Iris pigment epithelial cell (primary cell): ENCODE measurements at places on chromosomes 1 and 21.

GRCh38 chr21:17454315-17455027, 58.4 kb upstream of the CXADR start:
- DNase-seq, result peak; percentile 90

GRCh38 chr21:36927719-36928117, 38.8 kb downstream of the HLCS start:
- DNase-seq, result peak; percentile 78

- no peak for DNase-seq
These were observed 409.8 kb downstream of the DISC1 start for GRCh38 chr1:232036181-232036933.

GRCh38 chr1:7253988-7254587, 468.8 kb downstream of the CAMTA1 start:
- no peak for DNase-seq

GRCh38 chr1:15974855-15975254, 1.0 kb downstream of the ZBTB17 start:
- no peak for DNase-seq

DNA sequence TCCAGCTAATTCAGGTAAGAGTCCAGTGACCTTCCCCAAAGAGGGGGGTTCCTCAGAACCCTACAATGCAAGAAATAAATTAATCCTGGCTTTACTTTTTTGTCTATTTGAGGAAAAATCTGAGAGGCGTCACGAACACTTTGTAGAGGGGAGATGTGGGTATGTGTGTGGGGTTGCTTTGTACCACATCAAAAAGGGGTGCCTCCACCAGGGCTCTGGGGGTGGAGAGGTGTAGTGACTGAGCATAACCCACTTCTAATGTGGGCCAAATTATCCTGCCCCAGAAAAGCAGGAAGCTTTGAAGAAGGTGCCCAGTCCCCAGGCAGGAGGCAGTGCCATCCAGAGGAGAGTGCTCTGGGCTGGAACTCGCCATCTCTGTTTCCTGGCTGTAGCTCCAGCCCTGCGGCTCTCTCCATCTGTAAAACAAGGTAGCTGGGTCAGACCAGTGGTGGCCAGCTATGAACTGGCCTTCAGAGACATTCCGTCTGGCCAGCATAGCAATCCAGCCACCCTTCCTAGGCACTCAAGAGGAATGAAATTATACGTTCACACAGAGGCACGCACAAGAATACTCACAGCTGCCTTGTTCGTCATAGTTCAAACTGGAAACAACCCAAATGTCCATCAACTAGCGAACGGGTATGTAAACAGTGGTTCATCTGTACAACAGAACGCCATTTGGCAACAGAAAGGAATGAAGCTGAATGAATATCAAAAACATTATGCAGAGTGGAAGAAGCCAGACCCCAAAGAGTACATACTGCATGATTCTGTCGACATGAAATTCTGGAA, 45.4 kb upstream of the TNFRSF1B start:
- peak; percentile 94 for DNase-seq

DNA sequence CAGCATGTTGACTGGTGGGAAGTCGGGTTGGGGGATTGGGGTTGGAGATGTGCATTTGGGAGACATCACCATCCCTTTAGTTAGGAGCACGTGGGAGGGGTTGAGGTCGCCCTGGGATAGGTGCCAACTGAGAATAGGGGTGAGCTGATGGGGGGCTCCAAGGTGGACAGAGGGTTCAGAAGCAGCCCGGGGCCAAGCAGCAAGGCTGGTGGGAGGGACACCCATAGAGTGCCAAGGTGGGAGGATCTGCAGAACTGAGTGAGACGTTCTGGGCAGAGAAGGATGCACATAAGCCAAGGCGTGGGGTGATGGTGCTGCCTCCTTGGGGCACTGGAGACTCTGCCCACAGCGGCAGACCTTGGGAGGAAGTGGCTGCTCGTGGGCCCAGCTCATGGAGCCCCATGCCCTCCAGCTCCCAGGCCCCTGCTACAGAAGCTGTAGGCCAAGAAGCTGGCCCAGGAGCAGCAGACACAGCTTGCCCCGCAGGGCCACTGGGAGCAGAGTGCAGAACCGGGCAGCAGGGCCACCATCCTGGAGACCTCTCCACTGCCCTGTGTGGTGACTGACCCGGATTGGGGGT, 31.4 kb upstream of the PKP1 start:
- no peak for DNase-seq

- no peak for DNase-seq
These were observed 79.1 kb downstream of the GABPA start for GRCh38 chr21:25813917-25814316.

- no peak for DNase-seq
These were observed 54.4 kb downstream of the SLC9A1 start for GRCh38 chr1:27100335-27101053.

- no peak for DNase-seq
These were observed 38.8 kb downstream of the DIPK1A start for GRCh38 chr1:92922356-92923035.

DNA sequence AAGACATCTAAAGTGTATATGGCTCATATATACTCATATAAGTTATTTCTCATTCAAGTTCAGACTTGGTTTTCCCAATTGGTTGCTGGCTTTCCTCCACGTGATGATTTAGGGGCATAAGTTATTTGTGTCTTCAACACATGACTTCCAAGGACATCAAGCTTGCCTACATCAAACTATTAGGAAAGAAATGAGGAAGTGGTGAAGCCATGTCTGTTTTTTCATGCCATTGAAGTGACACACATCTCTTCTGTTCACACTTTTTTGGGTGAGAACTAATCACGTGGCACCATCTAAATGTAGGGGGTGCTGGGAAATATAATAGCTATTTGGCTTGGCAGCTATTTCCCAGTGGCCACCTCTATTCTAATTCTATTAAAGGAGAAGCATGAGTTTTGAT, 282.1 kb downstream of the OMA1 start:
- DNase-seq, result no peak

GRCh38 chr1:169694304-169695075, 16.9 kb downstream of the SELL start:
- no peak for DNase-seq

DNA sequence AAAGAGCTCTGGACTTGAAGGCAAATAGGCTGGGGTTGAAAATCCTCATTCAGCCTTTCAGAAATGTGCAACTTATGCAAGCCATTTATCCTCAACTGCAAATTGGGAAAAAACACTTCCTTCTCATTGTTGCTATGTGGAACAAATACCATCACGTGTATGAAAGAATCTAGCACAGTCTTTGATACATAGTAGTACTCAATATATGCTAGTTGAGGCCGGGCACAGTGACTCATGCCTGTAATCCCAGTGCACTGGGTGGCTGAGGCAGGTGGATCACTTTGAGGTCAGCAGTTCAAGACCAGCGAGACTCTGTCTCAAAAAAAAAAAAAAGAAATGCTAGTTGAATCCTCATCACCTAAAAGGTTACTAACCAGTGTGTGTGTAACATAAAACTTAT, 8.2 kb downstream of the PI4KB start:
- peak; percentile 50 for DNase-seq

GRCh38 chr1:217333939-217334338, 297.0 kb downstream of the GPATCH2 start:
- DNase-seq, result peak; percentile 15

GRCh38 chr1:33370301-33370700, 49.4 kb upstream of the A3GALT2 start:
- DNase-seq, result peak; percentile 86

- DNase-seq, result peak; percentile 94
These were observed 30.3 kb downstream of the PTPRC start for GRCh38 chr1:198669023-198669698.

DNA sequence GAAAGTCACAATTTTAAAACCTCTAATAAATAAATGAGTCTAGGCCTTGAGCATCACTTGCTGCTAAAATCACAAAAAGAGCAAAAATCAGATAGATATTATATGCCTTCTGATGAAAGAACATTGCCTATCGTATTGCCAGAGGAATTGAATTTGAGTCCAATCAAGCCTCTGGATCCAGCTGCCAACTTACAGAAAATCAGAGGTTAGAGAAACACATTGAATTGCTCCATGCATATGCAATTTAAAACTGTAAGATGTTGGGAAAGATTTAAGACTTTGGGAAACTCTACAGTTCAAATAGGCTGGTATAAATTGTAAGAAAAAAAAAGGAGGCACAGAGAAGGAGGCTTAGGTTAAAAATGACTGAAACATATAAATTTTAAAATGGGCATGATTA, 93.5 kb downstream of the TM2D1 start:
- DNase-seq, result no peak

DNA sequence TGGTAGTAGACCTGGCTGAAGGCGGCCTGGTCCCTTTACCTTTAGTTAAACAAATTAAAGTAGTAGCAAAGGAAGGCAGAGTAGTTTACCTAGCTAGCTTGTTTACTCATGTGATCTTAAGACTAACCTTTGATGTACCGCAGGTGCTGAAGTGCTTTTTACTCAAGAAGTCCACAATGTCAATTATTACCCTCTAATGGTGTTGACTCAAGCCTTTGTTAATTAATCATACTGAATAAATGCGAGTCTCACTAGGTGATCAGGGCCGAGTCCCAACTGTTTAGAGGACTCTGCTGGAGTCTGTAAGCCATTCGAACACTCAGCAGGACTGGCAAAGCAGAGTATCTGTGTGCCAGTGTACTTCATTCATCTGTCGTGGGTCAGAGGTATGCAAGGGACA, 381.1 kb upstream of the NCAM2 start:
- no peak for DNase-seq

GRCh38 chr1:219126377-219126776, 47.3 kb upstream of the LYPLAL1 start:
- DNase-seq, result no peak

DNA sequence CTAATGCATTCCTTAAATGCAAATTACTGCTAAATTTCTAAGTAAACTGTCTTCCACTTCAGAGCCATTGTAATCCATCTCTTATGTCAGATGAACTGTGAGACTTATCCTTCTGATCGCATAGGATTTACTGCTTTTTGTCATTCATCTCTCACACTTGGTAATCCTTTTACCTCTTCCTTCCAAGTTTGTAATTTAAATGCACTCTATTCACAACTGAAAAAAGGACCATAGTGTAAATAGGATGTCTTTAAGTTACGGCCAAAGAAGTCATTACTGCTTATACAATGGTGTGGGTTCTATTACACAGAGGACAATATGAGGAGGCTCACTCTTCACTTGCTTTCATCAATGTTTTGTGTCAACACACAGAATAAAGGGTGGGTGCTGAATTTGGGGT, 393.3 kb downstream of the PTBP2 start:
- DNase-seq, result no peak

DNA sequence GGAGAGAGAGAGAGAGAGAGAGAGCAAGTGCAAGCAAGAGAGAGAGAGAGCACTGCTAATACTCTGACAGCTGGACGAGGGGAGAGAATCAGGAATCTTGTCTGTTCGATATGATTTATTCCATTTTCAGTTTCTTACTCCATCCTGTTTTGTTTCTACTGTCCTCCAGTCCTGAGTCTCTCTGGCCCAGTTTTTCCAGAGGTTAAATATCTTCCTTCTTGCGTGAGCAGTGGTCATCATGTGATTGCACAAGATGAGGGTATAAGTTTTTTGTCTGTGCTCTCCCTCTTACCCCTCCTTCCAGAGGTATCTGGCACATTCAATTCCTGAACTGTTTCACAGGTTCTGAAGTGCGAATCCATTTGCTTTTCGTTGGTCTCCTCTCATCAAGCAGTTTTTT, 16.8 kb downstream of the UBE2U start:
- DNase-seq, result peak; percentile 45

DNA sequence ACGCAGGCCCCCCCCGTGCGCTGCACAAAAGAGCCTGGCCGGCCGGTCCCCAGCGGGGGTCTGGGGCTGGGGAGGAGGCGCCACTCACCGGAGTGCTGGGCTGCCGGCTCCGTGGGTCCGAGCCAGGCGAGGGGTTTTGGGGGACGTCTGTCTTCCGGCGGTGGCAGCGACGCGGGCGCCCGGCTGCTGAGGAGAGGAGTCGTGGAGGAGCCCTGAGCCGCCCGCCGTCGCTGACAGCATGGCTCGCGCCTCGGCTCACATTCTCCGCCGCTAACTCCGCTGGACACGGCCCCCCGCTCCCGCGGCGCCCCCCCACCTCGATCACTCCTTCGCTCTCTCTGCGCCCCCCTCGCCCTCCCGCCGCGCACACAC, 649 bp downstream of the AHDC1 start:
- peak; percentile 22 for DNase-seq

DNA sequence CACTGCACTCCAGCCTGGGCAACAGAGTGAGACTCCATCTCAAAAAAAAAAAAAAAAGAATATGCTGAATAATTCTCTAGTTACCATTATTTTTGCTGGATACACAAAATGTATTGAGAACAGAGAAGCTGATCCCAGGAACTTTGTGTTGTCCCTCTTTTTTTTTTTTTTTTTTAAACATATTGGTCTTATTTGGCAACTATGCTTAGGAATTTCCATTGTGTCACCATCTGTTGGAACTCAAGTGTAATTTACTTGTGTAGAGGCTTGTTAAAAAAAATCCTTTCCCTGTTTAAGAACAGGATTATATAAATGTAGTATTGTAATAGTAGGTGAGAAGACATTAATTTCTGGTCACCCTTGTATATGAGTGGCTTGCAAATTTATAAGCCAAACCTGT, 28.6 kb downstream of the CAMSAP2 start:
- peak; percentile 30 for DNase-seq

- DNase-seq, result no peak
These were observed 5.1 kb downstream of the SPSB1 start for GRCh38 chr1:9297831-9298230.

DNA sequence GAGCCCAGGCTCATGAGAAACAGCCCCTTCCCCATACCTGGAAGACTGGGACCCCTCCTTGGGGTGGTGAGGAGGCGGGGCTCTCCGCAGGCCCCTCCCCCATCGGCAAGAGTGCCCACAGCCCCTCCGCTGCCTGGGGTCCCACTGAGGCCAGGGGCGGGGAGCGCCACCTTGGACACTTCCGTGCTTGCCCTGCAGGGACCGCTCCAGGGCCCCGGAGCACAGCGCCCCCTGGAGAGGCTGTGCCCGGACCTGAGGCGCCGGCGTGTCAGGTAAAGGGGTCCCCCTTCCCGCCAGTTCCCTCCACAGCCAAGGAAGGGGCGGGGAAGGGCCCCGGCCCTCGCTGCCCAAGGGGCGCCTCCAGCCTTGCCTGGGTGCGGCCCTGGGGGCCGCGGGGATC, 21.5 kb downstream of the INAVA start:
- no peak for DNase-seq

DNA sequence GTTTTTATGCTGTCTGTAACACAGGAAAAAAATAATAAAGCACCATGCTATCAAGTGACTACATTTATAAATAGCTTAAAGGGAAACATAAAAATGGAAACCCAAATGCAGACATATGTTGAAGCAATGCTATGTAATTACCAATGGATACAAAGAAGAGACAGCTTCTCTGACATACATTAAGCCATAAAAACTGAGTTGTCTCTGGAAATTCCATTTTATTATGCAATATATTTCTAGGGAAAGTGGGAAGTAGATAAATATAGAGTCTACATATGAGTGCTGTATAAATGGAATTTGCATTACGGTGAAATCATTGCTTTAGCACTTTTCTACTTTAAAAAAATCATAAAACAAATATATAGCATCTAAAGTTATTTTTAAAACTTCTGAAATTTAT, 135.2 kb upstream of the COL11A1 start:
- DNase-seq, result no peak

DNA sequence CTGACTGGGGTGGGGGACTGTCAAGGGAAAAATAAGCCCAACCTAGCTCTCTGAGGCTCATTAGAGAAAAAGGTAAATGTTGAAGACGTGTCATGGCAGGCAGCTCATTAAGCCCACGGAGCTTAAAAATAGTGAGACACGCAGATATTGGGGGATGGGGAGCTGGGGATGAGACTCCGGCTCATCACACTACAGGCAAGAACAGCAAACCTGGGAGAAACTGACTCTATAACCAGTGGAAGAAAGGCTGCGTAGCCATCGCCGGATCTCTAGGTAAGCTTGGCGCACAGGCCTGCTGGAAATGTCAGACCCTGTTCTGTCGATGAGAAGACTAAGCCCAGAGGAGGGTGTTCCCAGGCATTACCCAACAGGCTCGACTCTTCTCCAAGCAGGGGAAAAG, 78.0 kb downstream of the SYT2 start:
- DNase-seq, result no peak
